ENCODE measurements at places on chromosomes 6 and 20.

DNA sequence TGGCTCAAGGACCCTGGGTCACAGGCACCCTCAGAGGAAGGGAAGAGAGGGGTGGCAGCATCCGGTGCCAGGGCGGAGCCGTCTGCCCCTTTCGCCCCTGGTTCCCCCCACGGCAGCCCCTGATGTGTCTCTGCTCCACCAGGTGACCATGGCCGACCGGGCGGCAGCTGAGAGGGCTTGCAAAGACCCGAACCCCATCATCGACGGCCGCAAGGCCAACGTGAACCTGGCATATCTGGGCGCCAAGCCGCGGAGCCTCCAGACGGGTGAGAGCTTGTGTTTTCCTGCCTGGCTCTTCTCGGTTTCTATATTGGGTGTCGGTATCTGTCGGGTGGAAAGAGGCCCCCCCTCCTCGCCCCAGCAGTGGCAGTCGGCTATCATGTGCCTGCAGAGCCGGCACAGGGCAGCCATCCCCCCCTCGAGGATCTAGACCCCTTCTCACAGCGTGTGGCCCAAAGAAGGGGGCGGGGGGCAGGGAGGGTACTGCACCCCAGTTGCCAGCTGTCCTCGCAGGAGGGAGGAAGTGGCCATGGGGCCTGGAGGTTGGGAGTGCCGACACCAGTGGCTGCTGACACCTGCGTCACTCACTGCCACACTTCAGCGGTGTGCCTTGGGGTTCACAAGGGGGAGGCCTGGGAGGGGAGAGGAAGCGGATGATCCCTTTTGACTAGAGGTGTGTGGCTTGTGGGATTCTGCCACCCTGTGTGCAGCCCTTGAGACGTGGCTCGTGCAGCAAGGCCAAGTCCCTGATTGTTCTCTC is 1.5 kb downstream of the RBM38 start:
- DNase-seq, result no peak

GRCh38 chr6:99366852-99367251 is 17.4 kb upstream of the FAXC start:
- DNase-seq, result no peak

- DNase-seq, result no peak
Observed at GRCh38 chr6:161101517-161101916, 109.9 kb downstream of the MAP3K4 start.

DNA sequence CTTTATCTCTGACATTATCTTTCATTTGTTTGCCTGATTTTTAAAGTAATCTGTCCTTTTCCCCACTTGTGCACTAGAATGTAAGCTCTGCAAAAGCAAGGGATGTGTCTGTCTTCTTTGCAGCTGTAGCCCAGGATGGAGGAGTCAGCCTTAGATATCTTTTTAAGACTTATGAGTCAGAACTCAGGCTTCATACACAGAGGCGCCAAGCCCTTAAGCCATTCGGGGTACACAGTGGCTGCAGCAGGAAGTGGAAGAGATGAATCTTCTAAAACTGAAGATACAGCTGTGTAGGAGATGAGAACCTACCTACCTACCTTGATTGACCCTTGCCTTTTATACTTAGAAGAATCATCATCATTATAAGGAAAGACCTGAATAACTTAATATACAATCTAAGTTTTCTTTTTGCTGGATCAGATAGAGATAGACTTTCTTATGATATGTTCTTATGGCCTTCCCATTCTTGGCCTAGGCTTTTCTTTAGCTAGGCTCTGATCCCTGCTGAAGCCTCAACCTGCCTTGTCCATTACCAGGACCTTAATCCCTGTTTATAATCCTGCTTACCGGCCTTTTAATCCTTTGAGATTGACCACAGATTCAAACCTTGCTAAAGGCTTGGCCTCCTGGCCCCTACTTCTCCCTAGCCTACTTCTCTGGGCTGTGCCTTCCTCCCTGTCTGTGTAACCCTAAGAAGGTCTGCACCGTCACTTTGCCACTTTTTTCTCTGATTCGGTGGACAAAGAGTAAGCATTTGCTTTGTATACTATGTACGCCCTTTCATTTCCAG is 304.5 kb downstream of the PRL start:
- no peak for DNase-seq

GRCh38 chr6:129454488-129454887 is 255.5 kb downstream of the ARHGAP18 start:
- DNase-seq, result no peak

DNA sequence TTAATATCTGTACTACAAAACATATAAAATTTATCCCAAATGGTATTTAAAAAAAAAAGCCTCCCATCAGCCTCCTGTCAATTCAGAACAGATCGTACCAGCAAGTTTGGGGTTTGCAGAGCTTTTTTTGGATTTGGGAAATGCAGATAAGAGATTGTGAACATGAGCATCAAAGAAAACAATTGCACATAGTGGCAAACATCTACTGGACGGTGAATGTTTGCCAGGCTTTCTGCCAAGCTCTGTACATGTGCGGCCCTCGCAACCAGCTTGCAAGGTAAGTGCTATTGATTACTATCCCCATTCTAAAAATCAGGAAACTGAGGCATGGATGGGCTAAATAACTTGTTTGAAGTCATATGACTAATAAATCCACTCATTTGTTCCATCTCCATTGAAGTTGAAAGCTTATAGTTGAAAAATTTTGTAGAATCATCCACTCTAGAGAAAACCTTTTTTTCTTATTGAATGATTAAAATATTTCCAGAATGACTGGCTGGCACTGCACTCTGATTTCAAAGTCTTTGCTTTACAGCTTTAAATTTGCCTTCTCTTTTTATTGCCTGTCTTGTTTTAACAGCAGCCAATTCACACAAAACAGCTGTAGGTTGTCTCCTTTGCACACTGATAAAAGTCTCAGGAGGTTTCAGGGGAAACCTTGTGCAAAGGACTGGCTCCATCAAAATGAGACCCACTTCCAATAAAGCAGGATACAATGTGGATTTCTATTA is 37.4 kb upstream of the SIRT5 start:
- DNase-seq, result no peak

DNA sequence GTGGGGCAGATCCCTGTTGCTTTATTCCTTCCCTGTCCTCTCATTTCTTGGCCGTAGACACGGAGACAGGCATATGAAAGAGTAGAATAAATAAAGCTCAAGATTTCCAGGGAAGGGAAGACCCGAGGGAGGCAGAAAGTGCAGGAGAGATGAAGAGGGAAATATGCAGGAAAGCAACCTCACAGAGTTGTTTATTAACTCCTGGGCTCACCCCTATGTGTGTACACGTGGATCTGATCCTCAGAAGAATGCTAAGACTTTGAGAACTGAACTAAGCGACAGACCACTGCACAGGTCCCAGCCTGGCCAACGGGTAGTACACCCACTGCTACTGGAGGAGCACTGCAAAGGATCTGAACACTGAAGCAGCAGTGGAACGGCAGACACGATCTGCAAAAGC is 156.2 kb downstream of the KIF16B start:
- DNase-seq, result no peak

GRCh38 chr6:149080511-149080910 is 237.0 kb upstream of the TAB2 start:
- no peak for DNase-seq

DNA sequence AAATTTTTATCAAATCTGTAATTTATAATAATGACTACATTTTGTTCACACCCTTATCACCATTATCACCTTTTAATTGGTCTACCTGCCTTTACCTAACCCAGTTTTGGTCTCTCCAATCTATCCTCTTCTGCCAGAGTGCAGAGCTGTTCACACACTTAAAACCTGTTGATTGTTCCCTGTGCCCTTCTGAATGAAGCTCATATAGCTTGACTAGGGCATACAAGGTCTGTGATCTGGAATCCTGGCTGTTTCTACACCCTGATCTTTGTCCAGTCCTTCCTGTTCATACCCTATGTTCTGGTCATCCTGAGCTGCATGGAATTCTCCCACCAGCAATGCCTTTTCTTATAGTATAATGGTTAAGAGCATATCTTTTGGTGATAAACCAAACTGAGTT is 28.9 kb upstream of the SUMO4 start:
- DNase-seq, result no peak

GRCh38 chr6:17703256-17703694 is 3.5 kb downstream of the NUP153 start:
- no peak for DNase-seq

DNA sequence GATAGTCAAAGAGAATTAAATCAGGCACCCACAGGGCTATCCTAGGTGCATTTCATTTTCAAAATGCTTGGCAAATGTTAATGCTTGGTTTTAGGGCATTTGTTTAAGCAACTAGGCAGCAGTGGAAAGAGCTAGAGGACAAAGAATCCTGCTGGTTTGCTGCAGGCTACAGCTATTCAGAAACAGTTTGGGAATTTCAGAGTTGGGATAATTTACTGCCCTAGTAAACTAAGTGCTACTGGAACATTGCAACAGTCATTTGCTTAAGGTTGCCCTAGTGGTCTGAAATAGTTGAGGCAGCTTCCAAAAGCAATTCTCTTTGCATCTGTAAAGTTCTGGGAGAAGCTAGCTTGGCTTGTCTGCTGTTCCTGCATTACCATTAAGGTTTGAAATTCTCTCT is 312.7 kb downstream of the LAMA2 start:
- DNase-seq, result no peak

DNA sequence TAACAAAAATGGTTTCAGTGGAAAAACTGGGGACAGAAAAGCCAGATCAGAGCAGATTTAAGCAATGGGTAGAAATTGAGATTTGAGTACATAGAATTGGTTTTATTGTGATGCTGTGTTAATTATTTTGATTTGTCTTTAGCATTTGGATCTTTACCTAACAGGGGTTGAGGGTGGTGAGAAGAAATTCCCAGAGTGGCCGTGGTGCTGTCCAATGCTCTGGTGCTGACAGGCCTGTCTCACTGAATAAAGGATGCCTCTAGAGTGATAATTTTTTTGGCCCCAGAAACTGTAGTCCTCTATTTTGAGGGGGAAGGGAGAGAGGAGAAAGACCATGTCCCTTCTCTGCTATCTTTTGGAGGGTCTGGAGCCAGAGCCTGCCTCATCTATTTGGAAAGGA is 79.1 kb downstream of the LYRM2 start:
- no peak for DNase-seq

DNA sequence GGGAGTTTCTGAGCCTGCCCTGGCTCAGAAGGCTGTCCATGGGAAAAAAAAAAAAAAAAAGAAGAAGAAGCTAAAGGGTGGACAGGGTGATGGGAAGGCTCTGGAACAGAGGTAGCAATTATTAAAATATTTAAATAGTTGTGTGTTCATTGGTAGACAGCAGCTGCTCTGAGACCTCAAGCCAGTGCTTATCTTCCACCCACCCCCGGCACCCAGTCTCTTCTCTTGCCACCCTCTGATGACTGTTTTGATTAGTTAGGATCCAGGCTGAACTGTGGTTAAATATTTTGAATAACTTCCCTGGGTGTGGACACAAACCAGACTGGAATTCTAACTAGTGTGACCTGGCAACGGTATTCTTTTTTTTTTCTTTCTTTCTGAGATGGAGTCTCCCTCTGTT is 16.9 kb upstream of the SRSF3 start:
- DNase-seq, result peak; percentile 33

- no peak for DNase-seq
Observed at GRCh38 chr6:119034827-119035458, 43.5 kb downstream of the FAM184A start.

GRCh38 chr6:24489881-24490280 is 503 bp upstream of the GPLD1 start:
- DNase-seq, result no peak

GRCh38 chr6:101932704-101933103 is 539.2 kb downstream of the GRIK2 start:
- no peak for DNase-seq

DNA sequence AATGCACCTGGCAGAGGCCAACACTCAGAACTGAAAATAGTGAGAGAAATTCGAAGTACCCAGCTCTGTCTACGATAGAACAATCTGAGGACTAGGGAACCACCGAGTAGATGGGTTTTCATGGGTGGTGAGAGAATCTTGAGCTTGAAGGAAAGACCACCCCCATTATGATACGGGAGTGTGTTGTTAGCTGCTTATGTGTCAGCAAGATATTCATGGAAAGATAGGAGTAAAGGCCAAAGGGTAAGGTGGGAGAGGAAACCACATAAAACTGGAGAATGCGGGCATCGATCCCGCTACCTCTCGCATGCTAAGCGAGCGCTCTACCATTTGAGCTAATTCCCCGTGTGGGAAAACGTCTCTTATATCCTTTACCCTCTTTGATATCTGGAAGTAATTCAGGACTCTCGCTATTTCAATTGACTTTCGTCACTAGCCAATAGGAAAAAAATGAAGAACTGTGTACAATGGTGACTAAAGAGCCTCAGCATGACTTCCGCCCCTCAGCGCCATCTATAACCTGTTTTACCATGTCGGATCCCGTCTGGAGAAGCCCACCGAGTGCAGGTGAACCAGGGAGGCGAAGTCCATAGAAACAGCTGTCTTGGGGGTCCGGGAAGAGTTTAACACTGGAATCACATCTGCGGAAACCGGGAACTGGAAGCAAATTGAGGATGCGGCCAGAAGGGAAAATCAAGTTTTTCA is 25.0 kb upstream of the ABT1 start:
- DNase-seq, result peak; percentile 87

- DNase-seq, result no peak
Observed at GRCh38 chr6:151431337-151431736, 20.6 kb downstream of the RMND1 start.

DNA sequence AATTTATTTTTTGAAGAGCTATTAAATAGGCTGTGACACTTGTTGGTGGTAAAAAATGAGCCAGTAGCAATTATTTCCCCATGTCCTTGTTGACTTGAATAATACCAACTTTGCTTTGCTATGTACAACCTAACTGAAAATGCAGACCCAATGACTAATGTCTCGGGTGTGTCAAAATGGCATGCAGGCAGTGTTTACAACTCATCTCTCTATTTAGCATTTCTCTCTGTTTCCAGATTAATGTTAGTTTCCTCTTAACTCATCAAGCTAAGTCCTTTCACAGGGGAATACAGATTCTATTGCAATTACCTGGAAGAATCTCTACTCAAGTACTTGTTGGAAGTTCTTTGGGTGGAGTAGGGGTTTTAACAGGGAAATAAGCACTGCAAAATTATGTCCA is 504.4 kb downstream of the BCKDHB start:
- DNase-seq, result no peak

DNA sequence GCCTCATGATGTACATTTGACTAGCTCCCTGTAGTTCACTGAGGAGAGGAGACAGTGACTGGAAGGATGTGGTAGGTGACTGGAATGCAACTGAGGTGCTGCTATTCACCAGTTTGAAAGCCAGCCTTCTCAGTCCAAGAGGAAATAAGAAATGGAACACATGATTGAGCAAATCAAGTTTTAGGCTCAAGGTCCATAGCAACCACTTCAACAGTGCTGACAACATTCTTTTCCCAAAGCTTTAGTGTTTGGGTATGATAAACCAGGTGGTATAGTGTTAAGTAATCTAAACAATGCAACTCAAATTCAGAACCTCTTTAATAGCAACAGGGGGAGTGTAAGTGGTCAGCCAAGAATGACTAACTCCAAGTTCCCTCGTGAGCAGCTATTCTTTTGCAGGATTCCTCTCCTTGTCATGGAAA is 9.2 kb downstream of the ZHX3 start:
- no peak for DNase-seq

- no peak for DNase-seq
Observed at GRCh38 chr20:2332711-2333110, 36.9 kb downstream of the TGM3 start.

DNA sequence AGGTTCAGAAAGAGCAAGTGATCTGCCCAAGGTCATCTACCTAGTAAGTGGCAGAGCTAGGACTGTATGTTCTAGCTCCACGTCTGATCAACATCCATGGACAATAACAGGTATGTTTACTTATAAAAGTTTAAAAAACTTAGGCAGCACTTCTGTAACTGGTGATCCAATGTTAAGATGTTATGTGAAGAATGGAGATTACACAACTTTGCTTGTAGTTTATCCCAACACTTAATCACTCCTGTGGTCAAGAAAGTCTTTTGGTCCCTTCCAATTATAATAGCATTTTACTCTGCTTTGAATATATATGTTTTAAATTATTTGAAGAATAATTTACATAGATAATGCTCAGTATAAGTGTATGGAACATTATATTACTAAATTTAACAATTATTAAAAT is 4.8 kb downstream of the FBXO30 start:
- no peak for DNase-seq

Data from HCT116 (cell line).